Posterior cingulate gyrus (tissue), 11 donors: ENCODE measurements at places on chromosomes 7 and 10.

DNA sequence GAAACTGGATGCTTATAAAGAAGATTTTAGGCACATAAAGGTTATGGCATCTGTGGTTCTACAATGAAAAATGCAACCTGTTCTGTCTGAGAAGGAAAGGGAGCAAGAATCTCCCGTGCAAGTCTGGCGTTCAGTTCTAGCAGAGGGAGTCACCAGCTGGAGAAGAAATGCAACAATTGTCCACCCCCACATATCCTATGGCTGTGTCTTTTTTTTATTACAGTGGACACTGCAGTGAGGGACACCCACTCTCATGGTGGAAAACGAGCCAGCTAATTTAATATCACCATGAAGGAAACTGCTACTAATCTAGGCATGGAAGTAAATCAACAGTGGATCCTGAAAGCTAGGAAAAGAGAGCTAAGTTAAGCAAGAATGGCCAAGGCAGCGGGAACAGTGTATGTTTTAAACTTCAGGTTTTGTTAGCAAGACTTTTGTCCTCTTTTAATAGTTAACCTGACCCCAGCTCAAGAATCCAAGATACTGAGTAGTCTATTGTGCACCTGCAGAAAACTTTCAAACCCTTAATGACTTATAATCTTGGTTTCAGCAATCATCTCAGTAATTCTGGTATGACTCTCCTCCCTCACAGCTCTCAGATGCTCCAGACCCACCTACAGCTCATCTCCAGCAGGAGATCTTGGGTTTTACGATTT lies 149.3 kb downstream of the FGFR2 start:
- no peak for DNase-seq

DNA sequence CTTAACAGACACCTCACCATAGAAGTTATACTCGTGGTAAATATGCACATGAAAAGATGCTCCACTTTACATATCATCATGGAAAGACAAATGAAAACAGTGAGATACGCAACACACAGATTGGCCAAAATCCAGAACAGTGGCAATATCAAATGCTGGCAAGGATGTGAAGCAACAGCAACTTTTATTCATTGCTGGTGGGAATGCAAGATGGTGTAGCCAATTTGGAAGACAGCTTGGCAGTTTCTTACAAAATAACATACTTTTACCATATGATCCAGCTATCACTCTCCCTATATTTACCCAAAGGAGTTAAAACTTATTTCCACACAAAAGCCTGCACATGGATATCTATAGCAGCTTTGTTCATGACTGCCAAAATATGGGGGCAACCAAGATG lies 46.4 kb downstream of the SGCE start:
- DNase-seq, result no peak

DNA sequence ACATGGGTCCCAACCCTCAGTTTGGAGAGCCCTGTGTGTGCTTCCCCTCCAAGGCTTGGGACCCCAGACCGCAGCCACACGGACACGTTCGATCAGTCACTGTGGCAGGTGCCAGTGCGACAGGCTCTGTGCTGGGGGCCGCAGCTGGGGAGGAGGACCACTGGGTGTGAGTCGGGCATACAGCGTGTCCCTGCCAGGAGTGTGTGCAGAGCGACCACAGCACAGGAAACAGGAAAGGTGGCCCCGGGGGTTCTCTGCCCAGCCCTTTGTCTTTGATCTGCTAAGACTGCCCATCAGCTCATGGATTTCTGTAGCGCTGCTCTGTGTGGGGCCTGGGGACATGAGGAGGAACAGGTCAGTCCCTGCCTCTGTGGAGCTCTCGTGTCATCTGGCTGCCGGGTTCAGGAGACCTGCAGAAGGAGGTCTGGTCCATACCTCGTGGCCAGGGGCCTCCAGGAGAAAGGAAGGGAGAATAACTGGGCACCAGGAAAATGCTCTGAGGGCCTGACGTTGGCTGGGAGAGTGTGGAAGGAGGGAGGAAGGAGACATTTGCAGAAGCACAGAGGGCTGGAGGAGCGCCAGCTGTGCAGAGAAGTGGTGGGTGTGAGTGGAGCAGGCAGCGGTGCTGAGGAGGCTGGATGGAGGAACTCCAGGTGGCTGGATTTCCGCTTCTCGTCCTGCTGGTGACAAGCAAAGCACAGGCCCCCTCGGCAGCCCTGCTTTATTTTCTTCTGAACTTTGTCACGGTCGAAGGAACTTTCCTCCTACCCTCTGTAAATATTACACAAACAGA lies 4.1 kb downstream of the NUDT1 start:
- peak; percentile 37 for DNase-seq

DNA sequence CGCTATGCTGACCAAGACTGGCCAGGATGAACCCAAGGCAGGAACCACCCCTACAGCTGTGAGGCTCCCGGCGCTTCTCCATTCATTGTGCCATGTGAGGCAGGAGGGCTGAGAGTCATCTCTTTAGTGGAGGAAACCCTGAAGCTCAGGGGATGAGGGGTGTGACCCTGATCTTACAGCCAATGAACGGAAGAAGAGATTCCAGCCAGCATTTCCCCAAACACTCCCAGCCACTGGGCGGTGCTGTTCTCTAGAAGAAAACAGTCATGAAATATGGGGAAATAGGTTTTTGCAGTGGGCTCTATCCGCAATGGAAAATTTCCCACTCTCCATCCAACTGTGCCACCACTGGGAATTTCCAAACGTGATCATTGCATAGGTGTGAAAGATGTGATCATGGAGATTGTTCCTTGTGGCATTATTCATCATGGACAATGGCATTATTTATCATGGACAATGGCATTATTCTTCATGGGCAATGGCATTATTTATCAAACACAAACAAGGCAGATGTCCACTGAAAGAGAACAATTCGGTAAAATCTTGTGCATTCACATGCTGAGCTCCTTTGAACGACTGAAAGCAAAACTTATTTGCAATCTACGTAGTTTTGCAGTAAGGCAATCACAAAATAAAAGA lies 14.0 kb upstream of the SLC18A2 start:
- no peak for DNase-seq

- DNase-seq, result no peak
Measured at GRCh38 chr10:30818854-30819253, 189.3 kb upstream of the LYZL2 start.

DNA sequence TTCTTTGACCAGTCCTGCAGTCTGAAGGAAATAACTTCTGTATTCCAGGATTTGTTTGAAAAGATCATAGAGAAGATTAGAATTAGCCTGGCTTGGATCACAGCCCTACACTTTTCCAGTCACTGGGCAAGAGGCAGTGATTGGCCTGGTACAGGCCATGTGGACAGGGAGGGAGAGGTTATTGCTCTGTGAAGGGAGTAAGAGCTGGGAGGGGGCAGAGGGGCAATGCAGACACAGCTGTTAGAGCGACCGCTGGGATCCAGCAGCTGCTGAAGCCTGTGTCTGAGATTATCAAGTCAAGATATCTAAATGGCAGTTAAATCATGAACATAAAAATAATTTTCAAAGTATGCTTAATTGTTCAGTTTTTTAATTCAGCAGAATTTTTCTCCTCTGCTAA lies 257.3 kb downstream of the SDK1 start:
- DNase-seq, result no peak

DNA sequence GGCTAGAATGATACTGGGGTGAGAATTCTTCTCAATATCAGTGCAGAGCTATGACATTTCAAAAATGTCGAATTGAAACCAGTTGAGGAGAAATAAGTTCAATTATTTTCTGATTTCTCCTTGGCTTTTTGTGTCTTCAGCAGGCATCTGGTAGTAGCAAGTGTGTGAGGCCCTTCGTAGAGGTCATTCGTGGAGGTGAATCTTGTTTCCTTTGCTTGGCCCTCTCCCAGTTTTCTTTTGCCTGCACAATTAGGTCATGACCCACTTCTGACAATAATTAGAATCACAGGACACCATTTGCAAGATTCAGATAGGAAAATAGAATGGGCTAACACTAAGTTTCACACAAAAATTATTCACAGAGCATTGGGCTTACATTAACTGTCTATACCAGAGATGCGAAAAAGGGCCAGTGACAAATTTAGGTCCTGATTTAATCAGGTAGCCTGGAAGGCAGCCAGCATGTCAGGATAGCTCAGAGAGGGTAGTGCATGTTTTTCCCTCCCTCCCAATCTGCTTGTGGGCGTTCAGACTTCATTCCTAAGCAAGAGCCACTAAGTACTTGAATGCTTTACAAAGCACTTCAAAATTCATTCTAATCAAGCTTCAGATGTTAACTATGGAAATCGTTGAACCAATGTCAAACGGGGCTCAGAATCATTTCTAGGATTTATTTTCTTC lies 24.0 kb upstream of the A1CF start:
- DNase-seq, result no peak

DNA sequence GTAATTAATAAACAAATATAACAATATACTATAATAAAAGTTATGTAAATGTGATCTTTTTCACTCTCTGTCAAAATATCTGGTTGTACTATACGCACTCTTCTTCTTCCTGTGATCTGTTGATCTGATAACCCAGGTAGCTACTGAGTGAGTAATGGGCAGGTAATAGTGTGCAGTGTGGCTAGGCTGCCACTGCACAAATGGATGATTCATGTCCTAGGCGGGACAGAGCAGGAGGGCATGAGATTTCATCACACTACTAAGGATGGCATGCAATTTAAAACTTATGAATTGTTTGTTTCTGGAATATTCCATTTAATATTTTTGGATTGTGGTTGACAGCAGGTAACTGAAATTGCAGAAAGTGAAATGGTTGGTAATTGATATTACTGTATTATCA lies 44.5 kb downstream of the TAS2R16 start:
- no peak for DNase-seq

- DNase-seq, result no peak
Measured at GRCh38 chr7:106285855-106286492, 1.2 kb upstream of the NAMPT start.

GRCh38 chr7:34734771-34735170 lies 76.8 kb downstream of the NPSR1 start:
- DNase-seq, result no peak

GRCh38 chr10:69091143-69091651 lies 3.3 kb downstream of the SRGN start:
- DNase-seq, result no peak

GRCh38 chr10:75035975-75036708 lies 75.3 kb upstream of the SAMD8 start:
- DNase-seq, result no peak

DNA sequence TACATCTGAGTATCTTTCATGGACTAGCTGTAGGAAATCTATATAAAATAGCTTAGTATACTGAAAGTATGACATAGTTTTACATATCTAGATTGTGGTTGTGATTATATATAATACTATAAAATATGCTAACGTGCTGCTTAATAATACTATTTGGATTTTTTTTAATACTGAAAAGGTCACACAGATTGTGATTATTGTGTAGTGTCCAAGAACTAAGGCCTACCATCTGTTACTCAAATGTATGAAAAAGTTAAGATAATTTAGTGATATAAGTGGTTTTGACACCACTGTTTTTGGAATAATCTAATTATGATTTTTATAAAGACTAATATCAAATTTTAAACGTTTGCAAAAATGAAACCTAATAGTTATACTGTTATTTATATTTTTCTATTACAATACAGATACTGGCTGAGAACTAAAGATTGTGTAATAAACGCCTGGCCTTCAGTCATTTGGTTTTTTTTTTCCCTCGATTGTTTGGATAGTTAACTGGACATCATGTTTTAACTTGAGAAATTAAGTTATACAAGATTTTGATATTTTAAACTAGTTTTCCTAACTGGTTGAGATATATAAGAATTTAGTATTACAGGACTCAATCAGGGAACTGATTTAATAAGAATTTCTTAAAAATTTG lies 12.6 kb downstream of the PTEN start:
- no peak for DNase-seq

DNA sequence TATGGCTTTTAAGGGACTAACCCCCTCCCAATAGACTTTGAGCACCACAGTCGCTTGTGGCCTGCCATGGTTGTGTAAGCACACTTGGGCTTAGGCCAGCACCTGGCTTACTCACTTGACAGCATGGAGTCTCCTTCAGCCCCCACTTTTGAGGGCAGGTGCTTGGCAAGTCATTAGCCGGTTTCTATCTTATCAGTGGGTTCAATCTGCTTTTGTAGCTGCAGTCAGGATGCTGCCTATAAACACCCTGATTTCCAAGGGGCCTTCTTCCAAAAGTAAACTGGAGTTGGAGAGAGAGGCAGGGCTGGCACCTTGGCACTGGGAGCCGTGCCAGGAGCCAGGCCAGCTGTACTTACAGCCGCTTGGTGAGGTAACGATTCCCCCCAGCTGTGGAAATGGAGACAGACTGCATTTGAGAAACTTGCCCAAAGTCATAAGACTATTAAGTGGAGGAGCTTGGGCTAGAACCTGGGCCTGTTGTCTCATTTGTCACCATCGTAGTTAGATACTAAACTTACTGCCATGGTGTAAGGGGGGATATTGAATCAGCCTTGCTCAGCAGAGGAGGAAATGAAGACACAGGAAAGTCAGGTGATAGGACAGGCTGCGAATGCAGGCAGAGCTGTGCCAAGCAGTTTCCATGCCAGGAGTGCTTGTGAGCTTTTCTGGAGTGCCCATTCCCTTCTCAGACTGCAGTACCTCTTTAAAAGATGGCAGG lies 92.2 kb upstream of the EFCAB10 start:
- DNase-seq, result no peak

- DNase-seq, result no peak
Measured at GRCh38 chr10:90788968-90789367, 68.9 kb downstream of the HTR7 start.

DNA sequence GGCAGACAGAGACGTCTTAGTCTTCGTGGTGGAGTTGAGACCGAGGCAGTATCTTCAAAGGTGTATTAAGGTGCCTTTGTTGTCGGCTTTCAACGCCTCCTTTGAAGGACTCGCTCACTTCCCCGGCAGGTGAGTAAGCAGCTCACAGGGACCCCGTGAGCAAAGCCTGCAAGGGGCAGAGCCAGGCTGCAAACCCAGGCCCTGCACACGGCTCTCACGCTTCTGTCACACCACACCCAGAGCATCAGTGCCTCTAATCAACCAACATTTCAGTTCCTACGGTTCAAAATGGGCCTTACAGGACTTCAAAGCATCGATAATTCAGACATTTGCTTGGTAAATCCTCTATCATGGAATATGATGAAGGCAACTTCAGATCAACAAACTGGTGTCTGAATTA lies 64.8 kb upstream of the INSIG1 start:
- DNase-seq, result no peak

GRCh38 chr10:45418849-45419675 lies 45.0 kb downstream of the ALOX5 start:
- peak; percentile 60 for DNase-seq

DNA sequence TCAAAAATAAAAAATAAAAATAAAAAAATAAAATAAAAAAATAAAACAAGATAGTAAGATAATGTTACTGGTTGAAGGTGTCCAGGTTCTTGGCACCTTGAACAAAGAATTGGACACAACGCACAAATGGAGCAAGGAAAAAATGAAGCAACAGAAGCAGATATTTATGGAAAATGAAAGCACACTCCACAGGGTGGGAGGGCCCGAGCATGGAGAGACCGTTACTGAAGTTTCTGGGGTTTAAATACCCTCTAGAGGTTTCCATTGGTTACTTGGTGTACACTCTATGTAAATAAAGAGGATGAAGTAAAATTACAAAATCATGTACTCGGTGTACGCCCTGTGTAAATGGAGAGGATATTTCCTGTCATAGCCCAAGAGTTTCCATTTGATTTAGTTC lies 15.7 kb upstream of the PFKP start:
- DNase-seq, result no peak

GRCh38 chr7:117273814-117274225 lies 49.0 kb downstream of the WNT2 start:
- no peak for DNase-seq

GRCh38 chr10:126585249-126586017 lies 85.1 kb downstream of the C10orf90 start:
- no peak for DNase-seq
